ENCODE measurements at places on chromosomes 12 and 14.

GRCh38 chr14:70020352-70021170 is 141.3 kb downstream of the SMOC1 start:
- DNase-seq = no peak

GRCh38 chr12:41052441-41052840 is 135.7 kb upstream of the PDZRN4 start:
- DNase-seq = no peak

GRCh38 chr12:92446083-92446460 is 256.7 kb upstream of the PLEKHG7 start:
- no peak for DNase-seq

- DNase-seq = no peak
Measured at GRCh38 chr12:12405882-12406281, 49.0 kb downstream of the BORCS5 start.

GRCh38 chr12:6998715-6999451 is 19.4 kb downstream of the LPCAT3 start:
- no peak for DNase-seq

DNA sequence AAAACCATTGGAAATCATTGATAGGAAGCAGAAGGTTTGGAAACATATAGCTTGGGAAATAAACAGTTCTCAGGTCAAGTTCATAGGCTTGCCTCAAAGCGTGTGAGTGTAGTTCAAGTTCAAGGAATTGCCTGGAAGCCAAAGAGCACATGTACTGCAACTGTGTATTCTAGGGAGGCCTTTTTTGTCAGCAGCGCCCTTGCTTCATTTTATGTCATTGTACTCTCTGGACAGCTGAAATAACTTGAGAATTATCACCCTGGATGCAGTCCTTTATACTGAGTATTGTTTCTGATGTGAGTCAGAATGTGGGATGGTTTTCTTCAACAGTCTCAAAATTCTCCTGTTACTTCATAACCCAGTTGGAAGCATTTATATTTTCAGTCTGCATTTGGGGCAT is 16.0 kb upstream of the EVL start:
- DNase-seq = no peak

GRCh38 chr14:78455896-78456435 is 285.8 kb downstream of the NRXN3 start:
- DNase-seq = no peak

DNA sequence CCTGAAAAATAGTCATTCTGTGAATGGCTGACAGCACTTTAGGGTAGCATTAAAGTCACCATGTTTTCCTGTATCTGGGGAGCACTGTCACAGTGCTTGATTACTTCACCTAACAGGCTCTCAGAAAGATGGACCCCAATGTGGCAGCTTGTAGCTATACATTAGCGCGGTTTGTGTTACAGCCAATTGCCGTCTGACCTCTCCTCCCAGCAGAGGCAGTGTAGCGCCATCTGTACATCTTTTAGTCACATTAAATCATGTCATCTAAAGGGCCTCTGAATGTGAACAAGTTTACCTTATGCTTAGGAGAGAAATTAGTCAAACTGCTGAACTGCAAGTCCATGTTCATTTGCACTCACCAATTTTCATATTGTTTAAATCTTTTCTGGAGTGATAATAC is 113.7 kb downstream of the LMO3 start:
- no peak for DNase-seq

GRCh38 chr14:65575389-65575788 is 162.9 kb downstream of the FUT8 start:
- DNase-seq = no peak

GRCh38 chr12:124698211-124698997 is 131.0 kb upstream of the NCOR2 start:
- no peak for DNase-seq

DNA sequence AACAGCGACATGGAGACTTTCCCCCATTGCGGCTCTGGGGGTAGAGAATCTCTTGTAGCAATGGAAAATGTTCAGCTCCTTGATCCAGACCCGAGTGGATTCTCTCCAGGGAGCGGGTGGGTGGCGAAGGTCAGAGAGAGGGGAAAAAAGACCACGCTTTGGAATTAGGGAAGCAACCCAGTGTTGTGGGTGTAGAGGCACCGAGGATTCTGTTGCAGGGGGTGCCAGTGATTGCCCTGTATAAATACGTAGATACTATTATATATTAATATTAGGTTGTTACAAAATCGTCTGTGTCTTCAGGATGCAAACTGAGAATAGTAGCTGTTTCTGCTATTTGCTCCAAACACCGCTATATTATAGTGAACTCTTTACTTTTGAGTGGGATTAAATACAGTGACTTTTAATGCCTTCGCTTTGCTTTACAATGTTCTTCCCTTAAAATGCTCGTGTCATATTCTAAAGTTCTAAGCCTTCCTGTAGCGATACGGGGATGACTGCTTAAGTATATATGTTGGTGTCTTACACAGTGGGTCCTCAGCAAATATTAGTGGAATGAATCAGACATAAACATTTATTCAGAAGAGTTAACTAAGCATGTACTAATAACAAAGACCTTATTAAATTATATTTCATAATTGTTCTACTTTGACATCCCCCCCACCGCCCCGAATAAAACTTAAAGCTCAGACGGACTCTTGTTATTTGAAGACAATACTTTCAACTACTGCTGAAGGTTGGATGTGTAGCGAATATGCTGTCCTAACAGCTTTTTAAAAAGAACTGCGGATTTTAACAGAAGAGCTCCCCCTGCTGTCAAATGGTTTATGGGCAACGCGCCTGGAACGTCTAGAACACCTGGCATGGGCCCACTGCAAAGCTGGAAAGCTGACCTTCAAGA is 136.4 kb upstream of the KRAS start:
- DNase-seq = peak; percentile 38

DNA sequence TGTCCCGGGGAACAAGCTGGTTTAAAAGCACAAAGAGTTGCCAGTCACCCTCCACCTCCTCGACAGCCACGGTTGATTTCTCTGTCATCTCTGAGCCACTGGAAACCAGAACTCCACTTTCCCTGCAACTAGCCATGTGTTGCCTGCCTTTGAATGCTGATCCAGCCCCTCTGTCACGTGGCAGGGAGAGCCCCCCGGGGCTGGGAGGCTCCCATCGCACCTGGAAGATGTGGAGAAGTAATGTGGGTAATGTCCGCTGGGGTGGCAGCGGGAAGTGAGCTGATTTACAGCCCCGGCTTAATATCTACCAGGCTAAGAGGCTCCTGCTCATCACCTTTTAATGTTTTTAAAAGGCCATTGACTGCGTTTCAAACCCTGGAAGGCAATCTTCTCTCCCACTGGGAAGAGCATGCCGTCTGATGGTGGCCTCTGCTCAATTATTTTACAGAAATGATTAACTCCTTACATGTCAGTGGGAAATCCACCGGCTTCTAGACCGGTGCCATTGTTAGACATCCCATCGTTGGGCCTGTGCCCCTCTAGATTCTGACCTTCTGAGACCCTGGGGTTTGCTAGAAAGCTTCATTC is 7.4 kb downstream of the PRIMA1 start:
- no peak for DNase-seq

- DNase-seq = no peak
Measured at GRCh38 chr12:93819050-93819491, 141.9 kb downstream of the CRADD start.

DNA sequence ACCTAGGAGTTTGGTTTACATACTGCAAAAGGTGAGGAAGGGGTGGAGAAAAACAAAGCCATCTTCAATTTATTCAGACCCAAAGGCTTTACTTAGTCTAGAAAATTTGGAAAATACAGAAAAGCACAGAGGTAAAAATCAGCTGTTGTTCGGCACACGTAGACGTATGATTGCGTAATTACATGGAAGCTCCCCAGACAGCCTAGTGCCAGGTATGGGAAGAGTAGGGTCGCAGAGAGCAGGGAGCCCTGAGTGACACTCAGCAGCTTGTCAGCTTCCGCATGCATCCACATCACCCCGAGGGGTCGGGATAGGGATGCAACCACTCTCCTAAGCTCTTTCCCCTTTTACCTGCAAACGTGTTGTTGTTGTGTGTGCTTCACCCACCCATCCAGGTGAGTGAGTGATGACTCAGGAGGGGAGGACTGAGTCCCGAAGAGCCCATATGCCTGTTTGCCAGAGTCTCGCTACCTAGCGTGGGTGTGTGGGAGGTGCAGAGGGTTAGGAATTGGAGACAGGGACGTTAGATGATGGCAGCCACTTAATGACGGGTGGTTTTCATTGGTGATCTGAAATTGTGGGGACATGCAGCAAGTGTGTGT is 20.1 kb downstream of the PIWIL1 start:
- no peak for DNase-seq

- no peak for DNase-seq
Measured at GRCh38 chr14:51595881-51596455, 55.7 kb upstream of the FRMD6 start.

DNA sequence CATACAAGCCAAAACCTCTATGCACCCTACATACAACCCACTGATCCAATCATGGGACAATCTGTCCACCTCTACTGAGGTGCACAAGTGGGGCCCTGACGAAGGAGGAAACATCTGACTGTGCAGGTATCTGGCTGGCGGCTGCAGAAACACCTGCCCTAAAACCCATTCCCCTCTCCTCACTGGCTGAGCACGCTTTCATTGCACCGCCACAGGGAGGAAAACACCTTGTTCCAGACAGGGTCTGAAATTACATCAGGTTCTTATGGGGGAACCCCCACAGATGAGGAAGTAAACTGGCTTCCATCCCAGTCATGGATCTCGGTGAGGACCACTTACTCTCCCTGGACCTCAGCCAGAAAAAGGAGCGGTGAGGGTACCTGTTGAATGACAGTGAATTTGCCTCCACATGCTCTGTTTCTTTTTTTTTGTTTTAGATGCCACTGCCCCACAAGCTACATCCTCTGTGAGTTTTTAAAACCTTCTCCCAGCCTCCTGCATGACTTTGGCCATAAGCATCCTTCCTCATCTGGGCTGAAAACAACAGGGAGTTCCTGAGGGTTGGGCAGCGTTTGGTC is 23.8 kb upstream of the DGLUCY start:
- no peak for DNase-seq

DNA sequence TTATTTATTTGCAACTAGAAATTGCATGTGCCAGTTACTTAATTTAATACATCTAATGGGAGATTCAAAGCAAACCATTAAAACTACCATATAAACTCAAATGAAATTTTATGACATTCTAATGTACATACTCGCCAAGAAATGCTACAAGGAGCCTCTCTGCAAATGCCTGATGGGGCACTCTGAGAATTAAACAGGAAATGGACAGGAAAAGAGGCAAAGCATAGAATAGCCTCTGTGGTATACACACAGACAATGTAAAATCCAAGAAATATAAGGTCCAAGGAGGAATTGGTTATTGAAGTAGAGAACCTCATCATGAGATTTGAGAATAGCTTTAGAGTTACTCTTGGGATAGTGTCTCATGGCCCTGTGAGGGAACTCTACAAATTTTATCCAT is 41.2 kb downstream of the RAB21 start:
- no peak for DNase-seq

GRCh38 chr12:56261503-56262232 is 3.5 kb upstream of the ANKRD52 start:
- no peak for DNase-seq

GRCh38 chr14:94681300-94682060 is 69.3 kb downstream of the SERPINA3 start:
- no peak for DNase-seq

DNA sequence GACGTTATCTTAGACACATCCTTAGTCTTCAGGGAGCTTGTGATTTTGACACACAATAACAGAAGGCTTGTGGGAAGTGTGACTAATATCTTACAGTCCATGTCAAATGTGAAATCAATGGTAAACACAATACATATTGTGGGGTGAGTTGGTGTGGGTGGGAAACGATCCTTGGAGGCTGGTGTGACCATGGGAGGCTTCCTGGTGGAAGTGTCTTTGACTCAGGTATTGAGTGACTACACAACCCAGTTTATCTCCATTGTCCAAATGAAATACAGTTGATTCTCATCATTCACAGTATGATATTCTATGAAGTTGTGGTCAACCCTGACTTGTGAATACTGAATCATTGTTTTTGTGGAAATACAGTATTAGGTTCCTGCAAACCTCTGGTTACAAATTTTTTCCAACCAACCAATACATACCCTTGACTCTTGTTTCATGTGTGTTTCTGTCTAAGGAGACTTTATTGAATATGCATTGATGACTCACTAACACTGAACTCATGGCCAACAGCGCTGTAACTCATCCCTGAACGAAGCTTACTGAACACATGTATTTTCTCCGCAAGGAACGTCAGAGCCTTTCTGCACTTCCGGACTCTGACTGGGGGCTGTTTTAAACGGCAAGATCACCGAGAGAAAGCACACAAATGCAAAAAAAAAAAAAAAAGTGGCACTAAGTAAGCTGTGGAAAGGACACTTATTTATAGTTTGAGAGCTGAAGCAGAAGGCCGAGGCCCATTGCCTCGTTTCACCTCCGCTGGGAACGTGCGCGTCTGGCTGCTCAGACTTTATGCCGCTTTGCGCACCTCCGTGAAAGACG is 59.0 kb downstream of the CLMN start:
- DNase-seq = peak; percentile 52

DNA sequence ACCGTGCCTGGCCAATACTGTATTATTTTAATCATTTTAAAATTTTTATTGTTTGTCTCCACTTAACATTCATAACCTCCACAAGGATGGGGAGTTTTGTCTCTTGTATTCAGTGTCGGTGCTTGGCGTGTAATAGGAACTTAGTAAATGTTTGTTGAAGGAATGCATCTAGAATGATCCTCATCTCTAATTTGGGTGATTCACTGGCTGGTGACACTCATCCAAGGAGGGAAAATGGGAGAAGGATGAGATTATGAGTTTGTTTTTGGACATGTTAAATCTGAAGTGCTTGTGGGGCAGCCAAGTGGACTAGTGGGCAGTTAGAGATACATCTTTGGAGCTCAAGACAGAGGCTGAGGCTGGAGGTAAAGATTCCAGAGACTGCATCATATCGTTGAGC is 5.1 kb downstream of the KLC1 start:
- DNase-seq = no peak

DNA sequence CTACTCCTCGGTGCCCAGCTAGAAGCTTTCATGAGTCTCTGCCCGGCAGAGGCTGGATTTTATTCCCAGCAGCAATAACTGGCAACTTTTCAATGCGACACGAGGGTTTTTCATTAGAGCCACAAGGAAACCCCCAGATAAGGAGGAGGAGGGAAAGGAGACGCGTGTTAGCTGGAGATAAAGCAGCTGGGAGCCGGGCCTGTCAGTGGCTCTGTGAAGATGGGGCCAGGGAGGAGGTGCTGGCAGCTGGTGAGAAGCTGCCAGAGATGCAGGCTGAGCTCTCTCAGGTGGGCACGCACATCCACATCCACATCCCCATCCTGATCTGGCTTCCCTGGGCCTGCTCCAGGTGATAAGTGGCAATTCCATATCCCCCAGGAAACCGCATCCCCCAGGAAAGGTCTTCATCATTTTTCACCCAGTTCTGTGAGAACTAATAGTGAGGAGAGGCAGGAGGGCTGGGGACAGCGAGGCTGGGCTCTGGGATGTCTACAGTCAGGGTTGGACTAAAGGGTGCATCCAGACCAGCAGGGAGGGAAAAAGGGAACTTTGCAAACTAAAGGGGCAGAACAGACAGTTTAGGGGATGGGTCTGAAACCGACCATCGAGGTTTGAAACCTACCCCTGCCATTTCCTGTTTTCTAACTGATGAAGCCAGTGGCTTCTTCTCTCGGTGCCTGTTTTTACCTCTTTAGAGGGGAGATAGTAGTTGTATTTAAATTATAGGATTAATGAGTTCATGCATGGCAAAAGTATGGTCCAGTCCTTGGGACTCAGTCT is 413.2 kb downstream of the DPF3 start:
- DNase-seq = no peak

GRCh38 chr14:91047174-91047753 is 13.2 kb downstream of the RPS6KA5 start:
- DNase-seq = no peak

- no peak for DNase-seq
Measured at GRCh38 chr14:80770114-80770908, 171.2 kb downstream of the CEP128 start.

- no peak for DNase-seq
Measured at GRCh38 chr14:56138928-56139327, 20.7 kb downstream of the PELI2 start.
